ENCODE measurements at places on chromosomes 12 and 14.

DNA sequence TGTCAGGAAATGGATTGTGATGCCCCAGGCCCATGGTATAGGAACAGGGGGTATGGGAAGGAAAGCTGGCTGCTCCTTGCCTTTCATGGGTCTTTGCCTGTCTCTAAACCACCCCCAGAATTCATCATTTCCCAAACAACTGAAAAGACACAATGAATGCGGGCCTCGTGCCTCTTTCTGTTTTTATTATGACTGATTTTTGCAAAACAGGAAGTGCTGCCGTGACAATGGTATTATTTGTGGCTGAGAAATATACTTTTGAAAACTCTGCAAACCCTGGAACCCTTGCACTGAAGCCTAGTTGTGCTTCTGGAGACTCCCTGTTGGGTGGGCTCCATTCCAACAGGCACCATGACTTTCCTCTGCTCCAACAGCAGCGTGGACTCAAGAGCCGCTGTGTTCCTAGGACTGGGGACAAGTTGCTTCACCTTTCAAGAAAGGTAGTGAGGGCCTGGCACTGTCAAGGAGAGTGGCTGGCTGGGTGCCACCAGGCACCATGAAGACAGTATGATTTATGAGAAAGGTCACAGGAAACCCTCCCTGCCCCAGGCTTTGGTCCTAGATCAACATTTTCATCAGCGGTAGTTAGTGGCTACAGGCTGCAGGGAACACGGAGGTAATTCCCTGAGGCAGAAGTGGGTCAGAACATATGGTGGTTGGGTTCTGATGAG, 4.8 kb upstream of the DGLUCY start:
- no peak for DNase-seq

DNA sequence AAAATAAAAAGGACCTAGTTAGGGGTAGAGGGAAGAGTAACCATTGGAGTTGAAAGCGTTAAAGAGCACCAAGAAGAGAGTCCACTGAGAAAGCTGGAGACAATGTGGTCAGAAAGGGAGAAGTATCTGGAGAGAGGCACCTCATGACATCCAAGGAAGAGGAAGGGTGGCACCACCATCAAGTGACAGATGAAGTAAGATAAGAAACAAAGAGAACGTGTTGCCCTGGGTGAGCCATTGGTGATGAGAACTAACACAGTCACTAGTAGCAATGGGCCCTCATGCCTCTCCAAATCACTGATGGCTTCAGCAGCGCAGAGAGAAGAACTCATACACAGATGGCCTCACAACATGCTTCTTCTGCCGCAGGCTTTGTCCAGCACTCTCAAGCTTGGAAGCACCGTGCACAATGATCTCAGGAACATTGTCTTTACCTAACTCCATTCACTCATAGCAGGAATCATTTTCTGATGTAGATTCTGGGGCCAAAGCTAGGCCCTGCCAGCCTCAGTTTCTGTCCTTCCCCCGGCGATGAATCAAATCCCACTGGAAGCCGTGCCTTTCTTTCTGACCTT, 252.9 kb downstream of the DPF3 start:
- DNase-seq: no peak

GRCh38 chr12:15049461-15050153, 76.8 kb downstream of the PDE6H start:
- DNase-seq: no peak

DNA sequence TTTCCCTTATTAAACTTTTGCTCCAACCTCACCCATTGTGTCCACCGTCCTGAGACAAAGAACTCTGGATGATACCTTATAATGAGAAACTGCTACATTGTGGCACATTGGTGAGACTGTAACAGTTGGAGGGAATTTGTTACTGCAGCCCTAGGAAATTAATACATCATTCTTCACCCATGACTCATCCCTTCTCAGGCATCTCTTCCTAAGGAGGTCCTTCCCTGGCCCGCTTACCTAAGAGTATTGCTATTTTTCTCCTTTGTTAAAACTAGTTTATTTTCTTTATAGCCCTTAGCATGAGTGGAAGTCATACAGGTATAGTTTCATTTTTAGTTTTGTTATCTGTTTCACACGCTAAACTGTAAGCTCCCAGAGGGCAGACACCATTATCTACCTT, 87.1 kb downstream of the TMEM260 start:
- no peak for DNase-seq

DNA sequence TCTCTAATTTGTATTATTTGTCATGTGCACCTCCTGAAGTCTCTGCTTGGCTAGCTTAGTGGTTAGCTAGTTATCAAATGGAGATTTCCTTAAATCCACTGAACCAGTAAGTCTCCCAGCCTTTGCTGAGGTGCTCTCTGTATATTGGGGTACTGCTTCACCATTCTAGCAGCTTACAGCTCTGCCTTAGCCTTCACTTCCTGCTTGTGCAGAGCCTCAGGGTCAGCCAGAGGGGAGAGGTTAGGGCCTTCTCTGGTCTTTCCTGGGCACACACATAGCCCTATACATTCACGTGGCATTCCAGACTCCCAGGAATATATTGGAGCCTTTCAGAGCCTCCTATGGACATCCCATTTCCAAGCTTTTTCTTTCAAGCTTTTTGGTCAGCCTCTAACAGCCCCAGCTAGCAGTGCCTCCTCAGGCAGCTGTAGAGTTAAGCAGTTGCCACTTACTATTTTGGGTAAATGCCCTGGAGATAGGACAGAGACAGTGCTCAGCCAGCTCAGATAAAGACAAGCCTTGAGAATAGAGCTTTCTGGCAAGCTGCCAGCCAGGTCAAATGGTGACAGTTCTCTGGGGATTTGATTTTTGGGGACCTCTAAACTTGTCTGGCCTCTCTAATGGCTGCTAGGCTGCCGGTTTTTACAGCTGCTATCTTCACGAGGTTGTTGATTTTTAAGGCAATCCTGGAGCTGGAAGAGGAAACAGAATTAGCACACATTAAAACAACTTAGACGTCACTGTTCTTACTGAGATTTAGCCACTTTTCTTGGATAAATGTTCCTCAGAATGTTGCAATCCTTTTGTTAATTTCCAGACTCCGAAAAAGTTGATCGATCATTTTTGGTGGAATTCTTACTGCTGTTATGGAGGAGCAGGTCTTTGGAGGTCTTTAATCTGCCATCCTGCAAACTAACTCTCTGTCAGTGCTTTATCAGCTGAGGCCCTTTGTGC, 32.9 kb downstream of the FBXW8 start:
- no peak for DNase-seq

DNA sequence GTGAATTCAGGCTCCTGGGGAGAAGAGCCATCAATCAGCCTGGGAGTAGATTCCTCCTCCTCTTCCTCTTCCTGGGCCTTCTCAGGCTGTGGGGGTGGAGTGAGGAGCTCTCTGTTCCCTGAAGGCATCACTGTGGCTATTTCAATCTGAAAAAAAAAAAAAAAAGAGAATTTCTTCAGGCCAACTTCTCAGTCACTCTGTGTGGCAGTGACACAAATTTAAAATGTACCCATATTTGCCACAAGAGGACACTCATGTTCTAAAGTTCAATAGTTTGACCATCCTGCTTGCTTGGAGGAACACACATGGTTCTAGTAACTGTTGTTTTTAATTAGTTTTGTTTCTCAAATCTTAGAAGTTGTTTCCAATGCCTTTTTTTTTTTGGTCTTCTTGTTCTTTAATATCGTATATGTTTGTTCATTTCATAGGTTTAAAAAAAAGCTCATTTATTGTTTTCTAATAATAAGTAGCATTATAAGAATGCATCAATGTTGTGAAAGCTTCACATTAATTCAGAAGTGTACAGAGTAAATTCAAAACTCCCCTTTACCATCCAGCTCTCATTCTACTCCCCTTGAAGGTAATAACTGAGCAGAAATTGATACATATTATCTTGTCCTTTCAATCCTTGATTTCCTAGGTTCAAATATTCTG, 23.3 kb upstream of the CCER1 start:
- DNase-seq: no peak

DNA sequence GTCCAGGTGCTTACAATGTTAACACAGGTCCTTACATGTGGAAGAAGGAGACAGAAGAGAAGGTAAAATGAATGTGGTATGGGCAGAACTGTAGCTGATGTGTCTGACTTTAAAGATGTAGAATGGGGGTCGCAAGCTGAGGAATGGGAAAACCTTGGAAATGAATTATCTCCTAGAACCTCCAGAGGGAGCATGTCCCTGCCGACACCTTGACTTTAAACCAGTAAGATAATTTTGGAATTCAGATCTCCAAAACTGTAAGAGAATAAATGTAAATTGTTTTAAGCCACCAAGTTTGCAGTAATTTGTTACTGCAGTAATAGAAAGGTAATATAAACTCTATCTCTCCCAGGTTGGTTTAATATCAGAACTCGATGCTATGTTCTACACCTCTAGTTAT, 80.1 kb upstream of the ALG10 start:
- DNase-seq: no peak

DNA sequence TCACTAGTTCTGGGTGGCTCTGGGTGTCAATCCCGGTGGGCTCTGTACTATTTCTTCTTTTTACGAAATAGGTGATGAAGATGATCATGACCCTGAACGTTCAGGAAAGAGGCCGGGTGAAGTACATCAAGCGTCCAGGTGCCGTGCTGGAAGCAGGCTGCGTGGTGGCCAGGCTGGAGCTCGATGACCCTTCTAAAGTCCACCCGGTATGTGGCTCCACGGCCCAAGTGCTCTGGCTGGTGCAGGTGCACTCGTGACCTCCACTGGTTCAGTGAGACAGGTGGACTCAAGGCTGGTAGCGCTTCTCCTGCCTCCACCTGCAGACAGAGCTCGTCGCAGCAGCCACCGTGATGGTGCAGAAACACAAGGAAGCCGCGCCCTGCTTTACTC, 85.1 kb downstream of the ACACB start:
- DNase-seq: no peak
